ENCODE measurements at places on chromosomes 11 and 22.

GRCh38 chr11:106133529-106133928, 56.1 kb downstream of the AASDHPPT start:
- DNase-seq: no peak

DNA sequence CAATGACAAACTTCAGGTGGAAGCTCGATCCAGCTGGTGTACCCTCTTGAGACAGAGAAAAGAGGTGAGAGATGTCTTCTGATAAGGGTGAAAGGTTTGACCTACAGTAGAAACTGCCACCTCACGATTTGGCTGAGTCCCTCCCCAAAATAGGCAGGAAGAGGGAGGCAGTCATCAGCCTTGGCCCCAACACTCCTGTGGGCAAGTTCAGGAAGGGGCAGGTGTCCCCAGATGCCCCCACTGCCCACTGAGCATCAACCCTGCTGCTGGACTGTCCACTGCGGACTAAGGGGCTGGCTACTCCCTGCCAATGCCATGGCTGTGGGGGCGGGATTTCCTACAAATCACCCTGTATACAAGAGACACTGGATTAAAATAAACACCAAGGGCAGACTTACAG, 441.4 kb downstream of the BUD13 start:
- DNase-seq: no peak

DNA sequence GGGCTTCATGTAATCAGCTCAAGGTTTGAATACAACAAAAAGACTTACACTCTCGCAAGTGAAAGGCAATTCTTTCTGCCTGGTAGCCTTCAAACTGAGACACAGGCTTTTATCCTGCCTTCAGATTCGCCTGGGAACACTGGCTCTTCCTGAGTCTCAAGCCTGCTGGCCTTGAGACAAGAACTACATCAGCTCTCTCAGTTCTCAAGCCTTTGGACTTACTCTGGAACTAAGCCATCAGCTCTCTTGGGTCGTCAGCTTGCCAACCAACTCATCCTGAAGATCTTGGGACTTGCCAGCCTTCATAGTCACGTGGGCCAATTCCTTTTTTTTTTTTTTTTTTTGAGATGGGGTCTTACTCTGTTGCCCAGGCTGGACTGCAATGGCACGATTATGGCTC, 35.7 kb upstream of the LRRC10B start:
- no peak for DNase-seq

- DNase-seq: no peak
These were observed 21.2 kb downstream of the SCGB1A1 start for GRCh38 chr11:62439785-62440602.

DNA sequence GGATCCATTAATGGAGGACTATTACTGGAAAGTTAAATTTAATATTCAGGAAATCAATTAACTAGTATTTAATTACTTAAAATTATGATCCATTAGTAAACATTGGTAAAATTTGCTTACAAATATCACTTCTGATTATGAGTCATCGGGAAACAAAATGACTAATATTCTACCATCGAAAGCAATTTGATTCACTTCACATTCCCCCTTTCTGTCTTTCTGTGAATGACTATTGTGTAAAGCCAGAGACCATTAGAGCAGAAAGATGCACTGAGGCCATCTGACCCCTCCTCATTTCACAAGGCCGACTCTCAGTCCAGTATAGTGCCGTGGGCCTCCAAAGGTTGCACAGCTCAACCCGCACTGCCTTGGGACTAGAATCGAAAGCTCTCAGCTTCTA, 619.0 kb downstream of the OPCML start:
- DNase-seq: no peak

GRCh38 chr22:29078036-29078868, 5.4 kb downstream of the KREMEN1 start:
- no peak for DNase-seq

- DNase-seq: no peak
These were observed 1.2 kb upstream of the OR52K1 start for GRCh38 chr11:4481240-4481582.

DNA sequence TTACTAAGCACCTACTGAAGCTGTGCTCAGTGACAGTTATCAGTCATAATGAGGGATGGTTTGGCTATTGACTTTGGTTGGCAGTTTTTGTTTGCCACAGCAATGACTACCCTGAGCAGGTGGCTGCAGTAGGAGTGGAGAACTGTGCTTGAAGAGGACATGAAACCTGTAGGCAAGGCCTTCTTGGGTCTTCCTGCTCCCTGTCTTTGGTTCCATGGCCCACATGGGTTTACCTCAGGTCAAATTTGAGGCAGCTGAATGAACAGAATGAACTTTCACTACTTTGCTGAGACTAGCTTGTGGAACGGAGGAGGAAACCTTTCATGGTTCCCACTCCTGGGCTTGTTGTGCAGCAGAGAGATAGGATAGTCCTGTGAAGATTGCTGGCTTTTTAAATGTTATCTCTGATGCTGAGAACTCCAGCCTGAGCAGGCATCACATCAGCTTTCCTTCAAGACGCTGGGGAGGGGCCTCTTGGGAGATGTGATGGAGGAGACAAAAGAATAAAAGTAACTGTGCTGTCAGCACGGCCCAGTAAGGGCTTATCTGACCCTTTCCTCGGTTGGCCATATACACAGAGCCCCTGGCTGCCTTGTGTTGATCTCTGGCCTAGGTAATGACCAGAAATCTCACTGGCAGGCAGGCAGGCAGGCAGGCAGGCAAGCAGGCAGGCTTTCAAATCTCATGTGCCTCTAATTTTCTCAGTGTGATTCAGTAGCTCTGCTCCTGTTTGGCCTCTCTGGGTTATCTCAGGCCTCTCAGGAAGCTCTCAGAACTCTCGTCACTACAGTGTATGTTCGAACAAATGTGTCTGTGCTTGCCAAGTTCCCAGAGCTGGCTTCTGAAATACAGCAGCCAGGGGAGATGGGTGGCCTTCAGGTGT, 12.0 kb downstream of the STIM1 start:
- DNase-seq: no peak

GRCh38 chr11:2673250-2673610, 26.6 kb downstream of the KCNQ1OT1 start:
- DNase-seq: no peak

- DNase-seq: no peak
These were observed 1.3 kb downstream of the USP28 start for GRCh38 chr11:113874096-113874495.

DNA sequence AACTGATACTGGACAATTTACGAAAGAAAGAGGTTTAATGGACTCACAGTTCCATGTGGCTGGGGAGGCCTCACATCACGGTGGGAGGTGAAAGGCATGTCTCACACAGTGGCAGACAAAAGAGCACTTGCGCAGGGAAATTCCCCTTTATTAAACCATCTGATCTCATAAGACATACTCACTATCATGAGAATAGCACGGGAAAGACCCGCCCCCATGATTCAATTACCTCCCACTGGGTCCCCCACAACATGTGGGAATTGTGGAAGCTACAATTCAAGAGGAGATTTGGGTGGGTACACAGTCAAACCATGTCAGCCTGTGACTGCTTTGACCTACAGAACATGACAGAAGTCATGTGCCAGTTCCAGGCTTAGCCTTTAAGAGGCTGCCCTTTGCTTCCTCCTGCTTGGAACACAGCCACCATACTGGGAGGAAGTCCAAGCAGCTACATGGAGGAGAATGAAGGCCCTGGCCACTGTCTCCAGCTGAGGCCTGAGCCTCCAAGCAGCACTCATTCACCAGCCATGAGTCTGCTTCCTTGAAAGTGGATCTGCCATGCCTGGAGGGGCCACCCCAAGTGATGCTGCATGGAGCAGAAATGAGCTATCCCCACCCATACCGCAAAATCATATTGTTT, 10.9 kb upstream of the GAL start:
- no peak for DNase-seq

DNA sequence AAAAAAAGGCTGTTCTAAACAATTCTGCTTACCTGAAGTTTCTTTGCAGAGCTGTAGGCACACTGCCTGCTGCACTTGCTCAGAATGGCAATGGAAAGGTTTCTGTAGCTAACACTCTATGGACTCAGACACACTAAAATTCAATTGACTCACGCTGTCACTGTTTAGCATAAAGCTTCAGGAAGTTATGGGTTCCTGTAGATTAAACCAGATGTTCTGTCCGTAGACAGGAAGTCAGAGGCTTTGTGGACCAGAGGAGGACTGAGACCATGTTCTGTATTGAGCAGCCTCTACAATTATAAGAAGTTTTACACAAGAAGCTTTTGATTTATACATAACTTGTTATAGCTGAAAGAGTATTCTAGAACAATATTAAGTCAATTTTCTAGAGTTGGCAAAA, 70.4 kb downstream of the GLYATL1 start:
- DNase-seq: no peak

DNA sequence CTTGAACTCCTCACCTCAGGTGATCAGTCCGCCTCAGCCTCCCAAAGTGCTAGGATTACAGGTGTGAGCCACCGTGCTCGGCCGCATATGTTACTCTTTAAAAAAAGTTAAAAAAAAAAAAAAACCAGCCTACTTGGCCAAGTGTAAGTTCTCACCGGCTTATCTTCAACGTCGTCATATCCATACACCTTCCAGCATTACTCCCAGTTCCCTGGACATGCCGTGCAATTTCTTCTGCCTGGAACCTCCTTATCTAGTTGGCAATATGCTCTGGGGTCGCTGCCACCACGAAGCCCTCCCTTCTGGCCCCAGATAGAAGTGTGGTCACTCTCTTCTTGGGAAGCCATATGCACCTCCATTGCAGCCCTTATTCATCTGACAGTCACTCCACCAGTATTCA, 36.3 kb upstream of the CBX7 start:
- no peak for DNase-seq

DNA sequence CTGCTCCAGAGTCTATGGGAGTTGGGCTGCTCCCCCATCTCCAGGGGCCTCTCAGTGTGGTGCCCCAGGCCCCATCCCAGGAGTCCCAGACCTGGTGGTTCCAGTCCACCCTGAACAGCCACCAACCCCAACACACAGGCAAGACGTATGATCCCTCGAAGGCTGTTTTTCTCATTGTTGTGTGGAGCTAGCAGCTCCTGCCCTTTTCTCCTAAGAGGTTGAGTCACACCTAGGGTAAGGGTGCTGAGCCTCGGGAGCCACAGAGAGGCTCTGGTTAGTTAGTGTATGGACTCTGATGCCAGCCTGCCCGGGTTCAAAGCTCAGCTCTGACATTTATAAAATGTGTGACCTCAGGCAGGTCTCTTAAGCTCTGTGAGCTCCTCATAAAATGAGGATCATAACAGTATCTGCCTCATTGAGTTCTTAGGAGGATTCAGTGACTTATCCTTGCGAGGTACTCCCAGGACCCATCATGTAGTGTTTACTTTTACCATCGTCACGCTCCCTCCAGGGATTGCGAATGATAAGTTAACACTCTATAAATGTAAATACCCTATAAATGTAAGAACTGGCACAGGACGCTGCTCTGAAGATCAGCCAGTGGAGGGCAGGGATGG, 47.2 kb downstream of the FBLN1 start:
- no peak for DNase-seq

DNA sequence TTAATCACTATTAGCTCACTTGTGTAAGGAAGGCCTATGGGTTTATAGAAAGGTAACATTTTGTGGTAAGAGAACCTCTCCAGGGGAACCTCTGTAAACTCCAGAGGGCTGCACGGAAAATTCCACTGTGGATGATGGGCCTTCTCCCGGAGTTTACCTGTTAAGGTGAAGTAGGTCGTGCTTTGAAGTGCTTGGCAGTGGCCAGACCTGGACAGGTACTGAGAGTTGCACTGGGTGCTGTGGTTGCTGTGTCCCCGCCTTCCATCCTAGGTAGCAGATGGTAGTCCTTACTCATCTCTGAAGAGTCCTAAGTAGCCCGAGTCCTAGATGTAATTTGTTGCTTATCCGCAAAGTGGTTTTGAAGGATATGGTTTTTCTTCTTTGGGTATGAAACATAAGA, 133.4 kb downstream of the TEAD1 start:
- DNase-seq: no peak

- no peak for DNase-seq
These were observed 431 bp downstream of the KMT2A start for GRCh38 chr11:118436639-118437207.

GRCh38 chr22:39727541-39727940, 157.0 kb downstream of the CACNA1I start:
- no peak for DNase-seq

DNA sequence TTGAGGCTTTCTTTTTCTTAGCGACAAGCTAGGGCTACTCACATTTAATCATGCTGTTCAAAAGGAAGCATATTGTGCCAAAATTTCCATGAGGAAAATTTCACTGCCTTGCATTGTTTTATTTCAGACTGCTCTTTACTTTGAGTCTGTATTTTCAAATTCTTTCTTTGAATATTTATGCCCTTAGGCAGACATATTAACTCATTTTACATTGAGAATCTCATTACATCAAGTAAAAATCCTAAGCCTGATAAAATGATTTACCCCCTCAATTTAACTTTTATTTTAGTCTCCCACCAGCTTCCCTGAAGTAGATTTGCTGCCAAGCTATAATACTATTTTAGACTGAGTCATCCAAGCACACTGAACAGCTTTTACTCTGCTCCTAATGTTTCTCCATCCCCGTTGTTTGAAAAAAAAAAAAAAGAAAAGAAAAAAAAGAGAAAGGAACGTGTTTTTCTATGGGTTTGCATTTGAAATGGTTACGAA, 189.3 kb upstream of the MTMR2 start:
- DNase-seq: no peak

- DNase-seq: no peak
These were observed 493.6 kb upstream of the FAT3 start for GRCh38 chr11:91731051-91731450.

GRCh38 chr22:17733466-17733865, 40.8 kb downstream of the BID start:
- DNase-seq: no peak

GRCh38 chr11:132771746-132772145, 760.6 kb downstream of the OPCML start:
- no peak for DNase-seq

DNA sequence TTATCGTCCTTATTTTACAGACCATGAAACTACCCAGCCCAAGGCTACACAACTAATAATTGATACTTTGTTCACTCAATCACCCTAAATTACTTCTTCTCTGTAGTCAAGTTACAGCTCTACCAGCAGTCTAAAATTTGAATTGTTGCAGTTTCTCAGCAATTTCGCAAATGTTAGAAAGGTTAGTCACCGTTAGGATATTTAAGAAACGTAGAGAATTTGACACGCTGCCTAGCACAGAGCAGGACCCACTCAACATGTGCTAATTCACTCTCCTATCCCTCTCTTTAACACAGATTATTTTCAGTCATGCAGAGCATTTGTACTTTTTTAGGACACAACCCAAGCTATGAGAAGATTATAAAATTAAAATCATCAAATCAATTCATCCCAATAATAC, 771.1 kb upstream of the LUZP2 start:
- DNase-seq: no peak

DNA sequence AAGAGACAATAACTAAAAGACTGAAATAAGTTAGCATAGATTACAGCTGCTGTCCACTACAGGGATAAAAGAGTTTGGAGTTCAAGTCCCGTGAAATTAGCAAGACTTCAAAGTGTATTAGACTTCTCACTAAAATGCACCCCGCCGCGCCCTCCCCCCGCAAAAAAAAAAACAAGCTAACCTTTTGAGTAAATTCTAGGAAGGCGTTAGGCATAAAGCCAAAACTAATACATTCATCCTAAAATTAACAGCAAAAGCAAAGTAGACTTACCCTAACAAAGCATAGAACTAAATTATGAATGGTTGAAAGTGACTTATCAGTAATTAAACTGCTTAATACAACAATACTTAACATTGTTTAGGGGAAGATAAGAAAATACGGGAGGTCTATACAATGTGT, 581.0 kb upstream of the CHORDC1 start:
- no peak for DNase-seq
